ENCODE measurements at places on chromosomes 1 and 21.

DNA sequence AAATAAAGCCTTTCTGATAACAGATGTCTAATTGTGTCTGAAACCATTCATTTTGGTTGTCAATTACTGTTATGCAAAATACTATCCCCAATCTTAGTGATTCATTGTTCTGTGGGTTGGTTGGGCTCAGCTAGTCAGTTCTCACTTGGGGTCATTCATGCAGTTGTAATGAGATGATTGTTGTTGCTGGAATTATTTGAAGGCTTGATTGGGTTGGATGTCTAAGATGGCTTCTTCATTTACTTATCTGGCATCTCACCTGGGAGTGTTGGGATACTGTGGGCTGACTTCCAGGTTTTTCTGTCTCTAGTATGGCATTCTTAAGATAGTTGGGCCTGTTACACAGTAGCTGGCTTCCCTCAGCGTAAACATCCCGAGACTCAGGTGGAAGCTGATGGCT is 217.8 kb upstream of the B3GALT2 start:
- no peak for DNase-seq

GRCh38 chr1:110339407-110340206 is 430 bp downstream of the RBM15 start:
- DNase-seq, result peak; percentile 51

DNA sequence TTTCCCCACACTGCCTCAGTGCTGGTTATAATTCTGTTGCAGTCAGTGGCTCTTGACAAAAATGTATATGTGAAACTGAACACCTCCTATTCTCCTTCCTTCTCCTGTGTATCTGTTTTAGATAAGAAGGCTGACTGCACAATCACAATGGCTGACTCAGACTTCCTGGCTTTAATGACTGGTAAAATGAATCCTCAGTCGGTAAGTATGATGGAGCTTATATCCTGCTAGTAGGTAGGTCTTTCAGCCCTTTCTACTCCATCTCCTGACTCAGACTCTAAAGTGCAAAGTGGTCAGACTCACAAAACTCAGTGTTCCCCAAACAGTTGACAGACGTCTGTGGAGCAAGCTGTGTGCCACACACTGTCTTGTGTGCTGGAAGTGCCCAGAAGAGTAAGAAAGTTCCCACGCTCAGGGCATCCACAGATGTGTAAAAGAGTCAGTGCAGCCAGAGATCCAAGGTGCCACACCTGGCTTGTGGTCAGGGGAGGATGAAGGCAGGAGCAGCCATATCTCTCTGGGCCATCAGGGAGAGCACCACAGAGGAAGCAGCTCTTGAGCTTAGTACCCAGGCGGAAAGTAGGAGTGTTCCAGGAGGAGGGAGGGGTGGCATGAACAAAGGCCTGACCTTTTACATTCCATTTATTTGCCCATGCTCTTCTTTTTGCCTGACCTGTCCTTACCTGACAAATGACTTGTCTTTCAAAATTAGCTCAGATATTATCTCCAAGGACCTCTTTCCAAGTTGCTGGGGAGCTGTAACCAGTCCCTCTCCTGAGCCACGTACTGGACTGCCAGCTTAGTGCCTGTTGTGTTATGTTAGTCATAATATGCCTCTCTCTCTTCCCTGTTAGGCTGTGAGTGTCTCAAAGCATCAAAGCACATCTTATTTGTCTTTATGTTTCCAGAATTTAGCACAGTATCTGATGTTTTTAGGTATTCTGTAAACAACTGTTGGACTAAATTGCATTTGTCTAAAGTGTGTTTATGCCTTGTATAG is 14.0 kb upstream of the PODN start:
- no peak for DNase-seq

DNA sequence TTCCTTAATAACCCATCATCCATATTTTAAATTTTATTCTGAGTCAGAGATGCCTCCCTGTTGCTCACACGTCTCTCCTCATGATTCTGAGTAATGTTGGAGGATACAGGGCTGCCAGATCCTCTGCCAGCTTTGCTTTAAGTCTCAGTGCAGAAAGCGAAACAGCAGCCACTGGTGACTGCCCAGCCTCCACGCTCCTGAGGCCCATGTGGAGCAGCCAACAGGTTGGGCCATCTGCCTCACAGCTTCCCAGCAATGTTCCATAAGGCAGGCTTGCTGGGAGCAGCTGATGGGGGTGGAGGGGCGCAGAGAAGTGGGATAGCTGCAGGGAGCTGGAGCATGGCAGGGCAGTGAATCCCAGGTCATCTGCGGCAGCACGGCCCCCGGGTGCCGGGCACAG is 104.2 kb downstream of the IGSF21 start:
- no peak for DNase-seq

- peak; percentile 30 for DNase-seq
Measured at GRCh38 chr1:147545133-147545532, 3.8 kb downstream of the BCL9 start.

DNA sequence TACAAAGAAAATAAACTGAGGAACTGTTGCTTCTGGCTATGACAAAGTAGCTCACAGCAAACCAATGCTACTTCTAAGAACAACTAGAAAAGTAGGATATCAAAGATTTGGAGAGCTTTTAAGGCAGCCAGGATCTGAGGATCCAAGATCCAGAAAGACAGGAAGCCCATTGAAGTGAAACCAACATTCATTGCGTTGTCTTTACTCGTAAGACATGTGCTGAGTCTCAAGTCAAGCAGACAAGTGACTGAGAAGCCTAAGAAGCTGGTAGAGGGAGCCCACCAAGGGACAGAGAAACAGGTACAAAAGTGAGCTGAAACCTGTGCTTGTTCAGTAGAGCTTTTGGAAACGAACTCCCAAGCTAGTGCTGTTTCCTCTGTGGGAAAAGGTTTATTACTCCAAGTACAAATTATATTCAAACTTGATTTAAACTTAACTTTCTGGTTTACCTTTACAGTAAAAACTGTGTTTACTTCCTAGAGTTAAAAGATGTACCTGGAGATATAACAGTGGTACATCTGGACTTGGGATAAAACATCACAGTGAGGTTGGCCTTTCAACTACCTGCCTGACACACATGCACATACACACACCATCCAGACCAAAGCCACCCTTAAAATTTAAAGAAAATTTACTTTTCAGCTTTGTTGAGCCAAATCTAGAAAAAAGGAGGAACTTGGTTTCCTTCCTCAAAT is 41.2 kb downstream of the NME7 start:
- no peak for DNase-seq

DNA sequence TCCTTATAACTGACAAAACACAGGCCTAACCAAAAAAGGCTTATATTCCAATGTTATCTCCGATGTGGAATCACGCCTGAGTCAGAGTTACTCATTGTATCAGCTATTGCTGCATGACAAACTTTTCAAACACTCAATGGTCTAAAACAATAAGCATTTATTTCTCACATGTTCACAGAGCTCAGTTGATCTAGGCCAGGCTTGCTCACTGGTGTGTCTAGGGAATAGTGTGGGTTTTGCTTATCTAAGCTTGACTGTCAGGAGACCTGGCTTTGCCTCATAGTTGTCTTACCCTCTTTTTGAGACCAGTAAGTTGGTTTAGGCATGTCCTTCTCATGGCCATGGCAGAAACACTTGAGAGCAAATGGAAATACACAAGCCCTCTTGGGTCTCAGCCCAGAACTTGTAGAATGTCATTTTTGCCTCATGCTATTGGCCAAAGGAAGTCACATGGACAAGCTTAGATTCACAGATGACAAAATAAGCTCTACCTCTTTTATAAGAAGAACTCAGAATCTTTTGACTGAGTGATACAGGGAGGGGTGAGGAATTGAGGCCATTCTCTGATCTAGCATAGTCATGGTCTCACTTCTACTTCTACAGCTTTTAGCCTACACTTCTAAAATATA is 130.8 kb downstream of the HMCN1 start:
- DNase-seq, result no peak

- no peak for DNase-seq
Measured at GRCh38 chr1:96487394-96487793, 234.2 kb upstream of the PTBP2 start.

GRCh38 chr1:202306535-202307345 is 35.0 kb downstream of the UBE2T start:
- DNase-seq, result no peak

DNA sequence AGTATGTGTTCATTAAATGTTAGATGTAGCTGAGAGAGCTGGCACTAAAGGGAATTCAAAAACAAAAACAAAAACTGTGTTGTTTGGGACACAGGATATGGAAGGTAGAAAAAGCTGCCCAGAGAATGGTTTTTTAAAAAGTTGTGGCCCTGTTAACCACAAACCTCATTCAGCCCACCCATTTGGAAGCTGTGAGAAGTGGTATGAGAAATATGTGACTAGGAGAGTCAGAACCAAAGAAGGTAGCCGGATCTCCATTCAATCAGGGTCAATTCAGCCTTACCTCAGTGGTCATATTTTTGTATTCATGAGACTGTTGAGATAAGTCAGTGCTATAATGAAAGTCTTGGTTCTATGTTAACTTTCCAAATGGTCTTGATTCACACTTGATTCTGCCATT is 29.8 kb upstream of the CACYBP start:
- no peak for DNase-seq

DNA sequence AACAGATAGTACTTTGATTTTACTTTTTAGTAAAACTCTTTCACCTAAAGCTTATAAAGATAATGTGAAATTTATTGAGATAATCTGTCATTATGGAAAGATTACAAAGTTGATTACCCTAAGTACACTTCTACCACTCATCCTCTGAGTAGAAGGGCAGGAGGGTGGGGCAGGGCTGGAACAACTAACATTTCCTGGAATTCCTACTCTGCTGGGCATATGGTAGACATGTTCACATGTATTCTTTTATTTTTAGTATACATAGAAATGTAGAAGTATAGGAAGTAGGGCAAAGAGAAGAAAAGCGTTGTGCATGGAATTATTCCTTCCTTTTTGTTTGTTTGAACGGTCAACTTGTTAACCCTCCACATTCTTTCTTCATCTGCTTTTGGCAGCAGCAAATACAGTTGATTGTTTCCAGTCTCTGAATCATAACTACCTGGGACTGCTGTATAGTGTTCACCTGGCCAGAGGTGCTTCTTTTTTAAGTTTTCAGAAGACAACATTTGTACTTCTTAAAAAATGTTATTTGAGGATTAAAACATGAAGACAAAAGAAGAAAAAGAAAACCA is 85.1 kb downstream of the POU2F1 start:
- DNase-seq, result no peak

- no peak for DNase-seq
Measured at GRCh38 chr1:215472723-215473122, 94.4 kb upstream of the KCTD3 start.

DNA sequence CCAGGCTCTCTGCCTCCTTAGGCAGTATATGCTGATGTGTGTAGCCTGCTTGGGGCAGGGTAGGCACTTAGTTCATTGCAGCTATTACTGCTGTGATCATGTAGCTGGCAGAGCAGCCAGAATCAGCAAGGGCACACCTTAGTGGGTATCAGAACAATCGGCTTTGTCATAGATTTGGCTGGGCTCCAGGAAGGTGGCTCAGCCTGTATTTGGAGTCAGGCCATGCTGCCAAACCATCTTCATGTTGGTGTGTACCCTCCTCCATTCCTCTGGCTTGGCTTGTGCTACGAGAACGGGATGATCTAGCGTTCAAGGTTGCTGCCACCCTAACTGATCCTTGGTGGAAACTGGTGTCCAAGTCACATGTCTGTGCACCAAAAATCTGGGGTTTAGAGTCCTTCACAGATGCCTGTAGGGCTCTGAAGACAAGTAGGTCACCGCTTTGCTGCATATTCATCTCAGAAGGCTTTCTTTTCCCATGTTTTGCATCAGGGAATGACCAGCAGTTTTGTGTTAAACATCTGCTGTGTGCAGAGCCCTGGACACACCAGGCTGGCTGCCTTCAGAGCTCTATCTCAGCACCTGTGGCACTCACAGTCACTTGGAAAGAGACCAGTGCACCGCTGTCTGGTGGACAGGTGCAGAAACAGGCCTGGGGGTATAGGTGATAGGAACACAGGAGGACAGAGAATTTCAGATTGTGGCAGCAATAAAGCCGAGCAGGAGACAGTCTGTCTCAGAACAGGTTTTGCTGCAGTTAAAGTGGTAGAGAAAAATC is 23.7 kb downstream of the VANGL1 start:
- DNase-seq, result no peak

DNA sequence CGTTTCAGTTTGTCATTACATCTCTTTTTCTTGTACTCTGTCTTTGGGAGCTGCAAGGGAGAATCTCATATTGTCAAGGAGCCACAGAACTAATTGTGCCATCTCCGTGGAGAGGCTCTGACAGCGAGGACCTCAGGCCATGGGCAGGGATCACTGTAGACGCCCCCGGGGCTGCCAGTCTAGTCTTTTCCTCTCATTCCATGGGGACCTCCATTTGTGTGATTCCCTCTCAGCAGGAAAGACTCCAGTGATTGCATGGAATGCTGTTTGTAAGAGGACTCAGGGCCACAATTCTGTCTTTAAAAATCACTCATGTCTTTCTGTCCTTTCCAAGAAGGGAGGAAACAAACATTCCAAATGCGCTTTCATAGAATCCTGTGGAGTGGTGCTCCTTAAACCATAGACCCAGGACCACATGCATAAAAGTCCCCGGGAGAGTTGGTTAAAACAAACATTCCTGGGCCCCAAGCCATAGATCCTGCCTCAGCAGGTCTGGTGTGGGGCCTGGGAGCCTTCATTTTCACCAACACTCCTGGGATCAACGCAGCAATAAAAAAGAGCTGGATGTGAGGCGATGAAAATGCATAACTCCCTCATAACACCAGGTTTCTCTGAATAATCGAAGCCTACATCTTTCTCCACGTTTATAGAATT is 104.5 kb downstream of the ZP4 start:
- DNase-seq, result no peak

GRCh38 chr1:10794724-10795275 is 1.6 kb downstream of the CASZ1 start:
- no peak for DNase-seq

DNA sequence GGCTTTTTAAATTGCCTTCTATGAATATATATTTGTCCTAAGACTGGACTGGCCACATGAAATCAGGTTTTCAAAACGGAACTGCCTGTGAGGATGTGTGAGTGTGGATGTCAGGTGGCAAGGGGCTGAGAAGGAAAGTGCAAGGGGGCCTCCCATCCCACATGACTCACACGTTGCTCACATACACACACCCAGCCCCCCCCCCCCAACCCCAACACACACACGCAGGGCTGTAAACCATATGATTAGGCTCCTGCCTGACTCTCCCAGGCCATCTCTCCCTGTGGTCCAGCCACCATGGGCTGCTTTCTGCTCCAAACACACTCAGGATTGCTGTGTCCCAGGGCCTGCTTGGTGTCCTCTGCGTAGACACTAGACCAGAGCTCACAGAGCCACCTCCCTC is 22.4 kb downstream of the DEGS1 start:
- no peak for DNase-seq

- DNase-seq, result no peak
Measured at GRCh38 chr1:214438075-214438474, 113.3 kb downstream of the PTPN14 start.

DNA sequence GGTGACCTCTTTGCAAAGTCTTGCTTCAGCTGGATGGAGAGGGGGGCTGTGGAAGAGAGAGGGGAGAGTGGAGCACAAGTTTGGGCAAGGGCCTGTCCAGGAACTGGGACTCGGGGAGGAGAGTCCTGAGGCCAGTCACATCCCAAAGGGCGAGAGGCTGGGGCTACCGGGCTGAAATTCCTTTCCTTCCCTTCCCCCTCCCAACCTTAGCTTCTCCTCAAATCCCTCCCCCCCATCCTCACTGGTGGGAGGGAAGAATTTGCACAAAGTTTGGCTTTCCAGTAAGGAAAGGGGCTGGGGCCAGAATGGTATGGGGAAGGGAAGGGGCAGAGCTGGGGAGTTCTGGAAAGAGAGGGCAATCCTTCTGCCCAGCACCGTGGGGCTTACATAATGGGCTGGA is 854 bp downstream of the CNTN2 start:
- DNase-seq, result no peak
